NCI-H1417 treated with DMSO at 0.1 percent for 48 hours (cell line): ENCODE measurements at places on chromosomes 1 and 21.

DNA sequence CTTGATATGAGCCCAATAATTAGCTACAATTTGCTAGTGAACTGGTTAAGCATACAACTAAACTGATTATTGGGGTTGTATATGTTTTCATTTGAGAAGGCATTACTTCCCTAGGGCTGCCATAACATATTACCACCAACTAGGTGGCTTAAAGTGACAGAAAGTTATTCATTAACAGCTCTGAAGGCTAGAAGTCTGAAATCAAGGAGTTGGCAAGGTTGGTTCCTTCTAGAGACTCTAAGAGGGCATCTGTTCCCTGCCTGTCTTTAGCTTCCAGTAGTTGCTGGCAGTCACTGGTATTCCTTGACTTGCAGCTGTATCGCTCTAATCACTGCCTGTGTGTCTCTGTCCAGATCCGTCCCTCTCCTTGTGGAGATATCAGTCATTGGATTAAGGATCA, 86.3 kb downstream of the LHX9 start:
- DNase-seq: no peak

DNA sequence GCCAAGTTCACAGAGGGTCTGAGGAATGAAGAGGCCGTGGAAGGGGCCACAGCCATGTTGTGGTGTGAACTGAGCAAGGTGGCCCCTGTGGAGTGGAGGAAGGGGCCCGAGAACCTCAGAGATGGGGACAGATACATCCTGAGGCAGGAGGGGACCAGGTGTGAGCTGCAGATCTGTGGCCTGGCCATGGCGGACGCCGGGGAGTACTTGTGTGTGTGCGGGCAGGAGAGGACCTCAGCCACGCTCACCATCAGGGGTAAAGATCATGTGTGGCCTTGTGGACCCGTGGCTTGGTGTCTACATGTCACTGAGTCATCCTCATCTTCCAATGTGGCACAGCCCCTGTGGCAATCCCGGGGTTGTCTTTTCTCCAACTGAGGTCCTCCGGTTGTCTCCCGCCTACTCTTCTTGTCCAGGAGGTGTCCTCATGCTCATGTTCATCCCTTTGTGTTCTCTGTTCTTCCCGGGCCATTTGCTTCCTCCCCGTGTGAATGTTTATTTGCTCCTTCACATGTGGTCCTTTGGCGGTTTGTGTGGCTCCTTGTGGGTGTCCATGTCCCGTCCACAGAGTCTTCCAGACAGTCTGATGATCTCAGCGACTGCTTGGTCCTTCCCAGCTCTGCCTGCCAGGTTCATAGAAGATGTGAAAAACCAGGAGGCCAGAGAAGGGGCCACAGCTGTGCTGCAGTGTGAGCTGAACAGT, 84.2 kb downstream of the OBSCN start:
- no peak for DNase-seq

- no peak for DNase-seq
Measured at GRCh38 chr21:42781971-42782722, 97.2 kb downstream of the WDR4 start.

GRCh38 chr1:5972198-5972520, 20.1 kb downstream of the NPHP4 start:
- no peak for DNase-seq

- no peak for DNase-seq
Measured at GRCh38 chr1:232669981-232670747, 40.2 kb upstream of the SIPA1L2 start.

GRCh38 chr1:153490272-153491051, 30.0 kb upstream of the S100A7 start:
- DNase-seq: no peak

DNA sequence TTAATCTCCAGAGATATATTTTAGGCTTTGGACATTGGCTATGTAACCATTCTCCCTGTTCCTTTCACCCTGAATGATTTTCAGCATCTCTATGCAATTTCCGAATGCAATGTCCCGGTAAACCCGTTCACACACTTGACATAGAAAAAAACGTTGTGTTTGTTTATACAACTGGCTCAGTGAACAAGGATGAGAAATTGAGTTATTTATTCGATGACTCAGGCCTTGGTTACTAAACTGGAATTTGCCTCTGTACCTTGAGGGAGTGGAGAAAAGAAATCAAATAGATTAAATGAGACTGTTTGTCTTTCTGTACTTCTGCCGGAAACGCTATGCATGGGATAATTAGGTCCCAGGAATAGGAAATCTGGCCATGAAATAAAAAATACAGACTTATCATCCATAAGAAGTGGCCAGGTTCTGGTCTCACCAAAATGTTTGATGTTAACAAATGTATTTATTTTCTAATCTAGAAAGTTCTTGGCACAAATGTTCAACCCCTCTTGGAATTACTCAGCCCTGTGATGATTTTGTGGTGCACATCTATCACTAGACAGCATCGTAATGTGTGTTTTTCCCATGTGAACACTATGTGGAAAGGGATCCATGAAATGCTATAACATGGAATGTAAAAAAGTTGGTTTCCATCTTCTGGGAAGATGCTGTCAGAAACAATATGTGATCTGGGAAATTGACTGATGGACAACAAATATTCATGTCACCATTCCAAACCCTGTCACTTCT, 253.9 kb downstream of the DUSP10 start:
- no peak for DNase-seq

- DNase-seq: no peak
Measured at GRCh38 chr21:14699433-14700407, 153.6 kb upstream of the SAMSN1 start.

GRCh38 chr1:94727846-94728715, 92.1 kb upstream of the SLC44A3 start:
- no peak for DNase-seq

DNA sequence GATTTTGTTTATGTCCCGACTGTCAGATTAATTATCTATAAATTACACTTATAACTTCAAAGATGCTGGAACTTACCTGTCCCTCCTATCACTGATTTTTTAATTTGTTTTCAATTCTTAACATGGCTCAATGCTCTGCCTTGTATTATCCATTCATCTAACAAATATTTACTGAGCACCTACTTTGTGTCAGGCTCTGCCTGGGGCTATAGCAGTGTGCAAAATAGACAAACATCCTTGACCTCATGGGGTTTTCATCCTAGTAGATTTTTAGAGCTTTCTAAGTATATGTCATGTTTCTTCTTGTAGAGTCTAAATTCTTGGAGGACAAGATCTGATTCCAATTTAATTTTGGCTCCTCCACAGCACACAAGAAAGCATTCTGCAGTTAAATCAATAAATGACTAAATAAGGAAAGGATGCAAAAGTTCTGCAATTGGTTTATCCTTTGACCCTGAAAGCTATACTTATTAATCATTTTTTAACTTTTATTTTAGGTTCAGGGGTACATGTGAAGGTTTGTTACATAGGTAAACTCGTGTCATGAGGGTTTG, 10.8 kb upstream of the SMYD2 start:
- no peak for DNase-seq

- no peak for DNase-seq
Measured at GRCh38 chr1:55316502-55316901, 101.3 kb upstream of the USP24 start.
